ENCODE measurements at places on chromosomes 2 and 18.

DNA sequence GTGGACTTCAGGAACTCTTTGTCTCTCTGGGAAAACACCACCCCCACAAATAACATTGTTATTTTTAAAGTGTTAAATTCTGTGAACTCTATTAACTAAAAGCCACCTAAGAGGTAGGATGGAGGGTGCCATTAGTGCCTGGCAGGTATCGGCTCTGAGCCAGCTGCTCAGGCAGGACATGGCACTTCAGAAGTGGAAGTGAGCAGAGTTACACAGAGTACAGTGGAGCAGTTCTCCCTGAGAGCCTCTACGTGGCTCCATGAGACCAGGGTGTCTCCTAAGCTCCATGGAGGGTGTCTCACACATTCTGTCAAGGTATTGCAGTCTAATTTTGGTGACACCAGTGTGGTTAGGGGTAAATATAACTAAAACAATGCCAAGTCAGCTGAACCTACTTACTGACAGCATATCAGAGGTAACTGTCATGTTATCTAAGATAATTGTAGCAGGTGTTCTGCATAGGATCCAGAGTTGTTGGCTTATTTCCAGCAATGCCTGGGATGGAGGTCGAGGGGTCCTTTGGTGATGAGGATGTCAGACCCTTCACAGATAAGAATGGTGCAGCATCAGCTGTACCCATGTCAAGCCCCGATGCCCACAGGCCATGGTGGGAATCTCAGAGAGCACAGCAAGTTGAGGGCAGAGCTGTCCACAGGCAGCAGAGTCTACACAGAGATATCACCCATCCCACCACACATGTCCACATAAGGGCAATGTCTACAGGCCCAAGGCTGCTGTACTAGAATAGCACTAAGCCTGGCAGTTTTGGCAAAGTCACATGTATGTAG, 8.6 kb upstream of the MALL start:
- DNase-seq: no peak

- DNase-seq: no peak
Observed at GRCh38 chr2:231009236-231009919, 13.5 kb downstream of the SPATA3 start.

- peak; percentile 14 for DNase-seq
Observed at GRCh38 chr2:37230581-37230980, 815 bp downstream of the CEBPZ start.

GRCh38 chr2:51526766-51527165, 494.8 kb upstream of the NRXN1 start:
- no peak for DNase-seq

DNA sequence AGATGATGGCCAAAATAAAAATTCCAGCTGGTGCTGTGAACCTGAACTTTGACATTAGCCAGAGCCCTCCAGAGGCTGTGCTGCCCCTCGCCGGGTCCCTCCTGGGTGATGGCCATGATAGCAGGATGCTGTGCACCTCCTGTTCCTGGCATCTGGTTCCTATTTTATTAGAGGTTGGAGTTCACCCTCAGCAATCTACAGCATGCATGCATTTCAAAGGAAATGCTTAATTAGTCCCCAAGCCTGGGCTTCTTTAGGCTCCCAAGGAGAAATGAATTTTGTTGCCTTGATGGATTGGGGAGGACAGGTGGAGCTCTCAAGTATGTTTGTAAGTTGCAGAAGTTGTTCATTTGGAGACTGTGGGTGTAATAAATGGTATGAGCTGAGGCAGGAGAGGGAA, 166.9 kb downstream of the GLI2 start:
- no peak for DNase-seq

- DNase-seq: peak; percentile 82
Observed at GRCh38 chr2:177763531-177764265, 308.9 kb downstream of the PDE11A start.

DNA sequence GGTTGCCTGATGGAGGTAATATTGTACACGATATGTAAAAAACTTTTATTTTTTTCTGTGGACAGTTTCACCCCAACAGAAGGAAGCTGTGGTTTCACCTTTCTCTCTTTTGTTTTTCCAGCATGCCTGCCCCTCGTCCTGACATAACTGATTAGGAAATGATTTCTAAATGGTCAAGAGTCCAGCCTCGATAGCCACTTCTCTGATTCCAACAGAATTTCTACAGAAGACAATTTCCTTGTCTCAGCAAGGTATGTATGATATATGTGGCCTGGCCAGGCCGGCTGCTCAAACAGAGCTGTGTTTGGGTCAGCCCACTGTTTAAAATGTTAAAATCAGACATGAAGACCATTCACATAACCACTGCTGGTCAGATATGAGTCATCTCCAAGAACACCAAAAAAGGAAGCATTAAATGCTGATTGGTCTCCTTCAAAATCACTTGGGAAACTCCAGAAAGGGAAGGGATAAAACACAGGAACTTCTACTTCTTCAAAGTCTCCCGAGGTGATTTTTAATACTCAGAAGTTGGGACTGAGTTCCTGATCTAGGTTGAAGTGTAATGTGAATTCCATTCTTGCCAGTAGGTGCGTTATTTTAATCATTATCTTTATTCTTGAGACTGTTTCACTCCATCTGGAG, 22.3 kb downstream of the ATP8B1 start:
- DNase-seq: no peak

GRCh38 chr2:161123531-161124030, 36.6 kb upstream of the TANK start:
- DNase-seq: no peak

DNA sequence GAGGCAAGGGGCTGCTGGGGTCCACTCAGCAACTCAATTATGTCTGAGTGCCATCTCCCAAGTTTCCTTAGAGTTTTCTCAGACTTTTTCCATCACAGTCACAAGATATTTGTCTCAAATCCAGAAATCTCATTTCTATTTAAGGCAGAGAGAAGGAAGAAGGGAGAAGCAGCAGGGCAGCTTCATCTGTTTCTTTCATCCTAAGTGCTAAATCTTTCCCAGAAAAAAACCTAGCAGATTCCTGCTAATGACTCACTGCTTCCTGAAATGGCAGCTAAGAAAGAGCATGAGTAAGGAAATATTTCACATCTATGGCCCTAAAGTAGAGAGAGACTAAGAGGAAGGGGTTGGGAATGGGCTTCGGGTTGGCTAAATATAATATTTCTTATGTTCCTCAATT, 88.0 kb downstream of the KYNU start:
- DNase-seq: no peak

- DNase-seq: no peak
Observed at GRCh38 chr2:161102770-161103450, 57.3 kb upstream of the TANK start.

DNA sequence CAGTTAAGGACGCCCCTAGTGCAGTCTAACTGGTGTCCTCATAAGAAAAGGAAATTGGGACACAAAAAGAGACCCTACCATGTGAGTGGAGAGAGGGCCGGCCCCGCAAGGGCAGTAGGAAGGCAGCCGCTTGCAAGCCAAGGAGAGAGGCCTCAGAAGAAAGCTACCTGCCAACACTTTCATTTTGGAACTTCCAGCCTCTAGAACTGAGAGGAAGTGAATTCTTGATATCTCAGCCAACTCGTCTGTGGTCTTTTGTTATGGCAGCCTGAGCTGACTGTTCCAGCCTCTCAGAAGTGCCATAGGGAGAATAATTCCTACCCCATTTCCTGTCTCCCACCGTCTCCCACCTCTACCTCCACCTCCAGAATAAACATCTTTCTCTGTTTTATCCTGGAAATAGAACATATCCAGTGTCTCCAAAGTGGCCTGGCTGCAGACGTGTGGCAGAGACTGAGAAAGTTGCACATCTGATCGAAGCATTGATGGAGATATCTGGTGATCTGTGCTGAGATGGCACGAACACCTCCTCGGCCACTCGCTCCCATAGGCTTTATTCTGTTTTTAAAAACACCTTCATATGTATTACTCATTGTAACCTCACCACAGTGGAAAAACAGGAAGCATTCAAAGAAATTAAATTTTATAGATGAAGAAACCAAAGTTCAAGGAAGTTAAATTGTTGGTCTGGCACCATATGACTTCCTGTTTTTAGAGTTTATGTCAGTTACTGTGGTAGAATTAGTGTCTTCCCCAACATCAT, 39.5 kb upstream of the MARCO start:
- DNase-seq: no peak

- DNase-seq: no peak
Observed at GRCh38 chr2:2026252-2026831, 282.0 kb upstream of the PXDN start.

DNA sequence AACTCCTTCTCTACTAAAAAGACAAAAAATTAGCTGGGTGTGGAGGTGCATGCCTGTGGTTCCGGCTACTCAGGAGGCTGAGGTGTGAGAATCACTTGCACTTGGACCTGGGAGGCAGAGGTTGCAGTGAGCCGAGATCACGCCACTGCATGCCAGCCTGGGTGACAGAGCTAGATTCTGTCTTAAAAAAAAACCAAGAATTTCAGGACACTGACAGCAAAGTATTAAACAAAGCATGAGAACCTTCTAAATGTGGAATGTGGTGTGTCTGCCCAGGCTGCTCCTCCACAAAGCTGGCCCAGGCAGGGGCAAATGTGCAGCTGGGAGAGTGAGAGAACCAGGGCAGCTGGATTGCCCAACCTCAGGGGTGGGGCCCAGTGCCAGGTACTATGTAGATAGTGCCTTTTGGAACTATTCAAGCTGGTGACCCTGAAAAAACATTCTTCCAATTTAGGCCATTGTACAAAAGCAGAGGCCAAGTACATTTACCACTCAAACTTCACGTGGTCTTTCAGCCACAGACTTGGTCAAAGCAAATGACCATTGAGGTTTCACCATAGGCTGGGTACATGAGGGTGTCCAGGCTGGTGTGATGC, 6.7 kb upstream of the UGT1A5 start:
- no peak for DNase-seq

- no peak for DNase-seq
Observed at GRCh38 chr18:24026457-24026856, 11.9 kb downstream of the TTC39C start.

- DNase-seq: peak; percentile 78
Observed at GRCh38 chr2:70647873-70648481, 94.4 kb upstream of the TGFA start.

- DNase-seq: no peak
Observed at GRCh38 chr2:156017341-156017885, 315.1 kb downstream of the NR4A2 start.

GRCh38 chr2:186125625-186126024, 360.4 kb upstream of the ZC3H15 start:
- DNase-seq: no peak

GRCh38 chr2:216275890-216276289, 96.4 kb downstream of the MARCHF4 start:
- no peak for DNase-seq

DNA sequence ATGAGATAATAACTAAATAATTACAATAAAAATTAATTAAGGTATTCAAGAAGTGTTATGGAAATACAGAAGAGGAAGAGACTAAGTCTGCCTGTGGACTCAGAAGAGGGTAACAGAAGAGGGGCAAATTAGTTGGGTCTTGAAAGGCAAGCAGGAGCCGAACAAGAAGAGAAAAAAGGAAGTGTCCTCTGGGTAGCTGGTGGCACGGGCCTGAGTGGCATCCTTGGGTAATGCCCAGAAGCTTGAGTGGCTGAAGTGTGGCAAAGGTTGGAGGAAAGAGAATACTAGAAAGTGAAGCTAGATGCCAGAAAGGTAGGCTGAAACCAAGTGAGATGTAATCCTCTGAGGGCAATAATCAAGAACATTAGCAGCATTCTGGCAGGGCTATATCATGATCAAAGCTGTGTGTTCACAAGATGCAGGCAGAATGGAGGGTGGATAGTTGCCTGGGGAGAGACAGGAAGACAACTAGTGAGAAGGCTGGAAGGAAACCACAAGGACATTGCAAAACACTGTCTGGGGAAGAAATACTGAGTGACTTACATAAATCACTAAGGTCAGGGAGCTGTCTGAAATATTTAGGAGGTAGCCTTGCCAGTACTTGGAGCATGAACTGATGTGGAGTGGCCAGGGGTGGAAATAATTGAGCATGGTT, 16.2 kb downstream of the DOCK10 start:
- no peak for DNase-seq

GRCh38 chr2:53715568-53715967, 52.0 kb upstream of the CHAC2 start:
- DNase-seq: peak; percentile 9

DNA sequence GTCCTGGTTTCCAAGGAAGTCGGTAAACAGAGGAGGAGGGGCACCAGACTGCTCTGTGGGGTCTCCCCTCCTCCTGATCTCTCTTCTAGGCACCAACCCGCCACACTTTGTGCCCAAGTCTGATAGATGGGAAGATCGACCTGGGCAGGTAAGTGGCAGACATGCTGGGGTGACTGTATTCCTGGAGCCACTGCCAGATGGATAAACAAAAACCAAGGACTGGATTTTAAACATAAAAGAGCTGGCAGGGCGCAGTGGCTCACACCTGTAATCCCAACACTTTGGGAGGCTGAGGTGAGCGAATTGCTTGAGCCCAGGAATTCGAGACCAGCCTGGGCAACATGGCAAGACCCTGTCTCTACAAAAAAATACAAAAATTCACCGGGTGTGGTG, 181.2 kb downstream of the ANAPC1 start:
- no peak for DNase-seq

DNA sequence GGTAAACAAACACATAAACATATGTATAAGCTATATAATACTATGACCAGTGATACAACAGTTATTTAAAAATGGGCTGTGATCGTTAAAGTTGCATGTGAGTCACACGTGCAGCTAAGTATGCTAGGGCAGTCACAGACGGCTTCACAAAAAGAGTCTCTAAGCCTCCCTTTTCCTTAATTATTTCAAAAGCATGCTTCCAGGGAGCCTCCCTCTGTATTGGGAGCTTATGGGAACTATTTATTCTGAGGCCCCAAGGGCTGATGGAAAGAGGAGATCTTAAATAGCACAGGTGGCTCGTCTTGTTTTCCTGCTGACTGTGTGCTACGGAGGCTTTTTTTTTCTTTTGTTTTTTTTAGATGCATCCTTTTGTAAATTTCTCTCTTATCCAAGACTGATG, 94.3 kb downstream of the ADCYAP1 start:
- no peak for DNase-seq

DNA sequence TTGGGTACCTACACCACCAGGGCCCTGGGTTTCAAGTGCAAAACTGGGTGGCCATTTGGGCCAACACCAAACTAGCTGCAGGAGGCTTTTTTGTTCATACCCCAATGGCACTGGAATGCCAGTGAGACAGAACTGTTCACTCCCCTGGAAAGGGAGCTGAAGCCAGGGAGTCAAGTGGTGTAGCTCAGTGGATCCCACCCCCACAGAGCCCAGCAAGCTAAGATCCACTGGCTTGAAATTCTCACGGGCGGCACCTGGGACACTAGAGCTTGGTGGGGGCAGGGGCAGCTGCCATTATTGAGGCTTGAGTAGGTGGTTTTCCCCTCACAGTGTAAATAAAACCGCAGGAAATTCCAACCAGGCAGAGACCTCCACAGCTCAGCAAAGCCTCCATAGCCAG, 46.0 kb upstream of the FAM110C start:
- DNase-seq: no peak

All from urothelium cell line (cell line).